ENCODE measurements at places on chromosomes 16 and 17.
A peak's percentile ranks its signal among the peaks of the same experiment; 100 is the strongest.

DNA sequence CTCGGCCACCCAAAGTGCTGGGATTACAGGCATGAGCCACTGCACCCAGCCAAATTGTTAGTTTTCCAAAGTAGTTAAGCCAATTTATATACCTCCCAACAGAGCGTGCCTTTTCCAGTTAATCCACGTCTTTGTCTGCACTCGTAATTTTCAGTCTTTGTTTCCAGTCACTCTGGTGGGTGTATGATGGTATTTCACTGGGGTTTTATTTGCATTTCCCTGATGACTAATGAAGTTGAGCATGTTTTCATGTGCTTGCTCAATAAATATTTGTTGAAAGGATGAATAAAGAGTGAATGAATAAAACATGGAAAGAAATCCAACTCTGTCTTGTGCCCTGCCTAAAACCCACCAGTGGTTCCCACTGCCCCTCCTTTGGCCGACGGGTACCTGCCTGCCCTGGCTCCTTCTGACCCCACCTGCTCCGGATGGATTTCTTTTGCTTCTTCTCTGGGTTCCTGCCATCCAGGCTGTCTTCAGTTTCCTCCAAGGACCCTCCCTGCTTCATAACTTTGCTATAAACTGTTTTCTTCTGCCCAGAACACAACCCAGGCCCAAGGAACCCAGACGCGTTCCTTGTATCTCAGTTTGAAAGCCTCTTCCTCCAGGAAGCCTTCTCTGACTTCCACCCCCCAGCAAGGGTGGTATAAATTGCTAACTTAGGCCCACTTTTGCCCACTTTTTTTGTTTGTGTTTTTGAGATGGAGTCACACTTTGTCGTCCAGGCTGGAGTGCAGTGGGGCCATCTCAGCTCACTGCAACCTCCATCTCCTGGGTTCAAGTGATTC is 3.0 kb upstream of the ABCC1 start:
- DNase-seq = no peak

DNA sequence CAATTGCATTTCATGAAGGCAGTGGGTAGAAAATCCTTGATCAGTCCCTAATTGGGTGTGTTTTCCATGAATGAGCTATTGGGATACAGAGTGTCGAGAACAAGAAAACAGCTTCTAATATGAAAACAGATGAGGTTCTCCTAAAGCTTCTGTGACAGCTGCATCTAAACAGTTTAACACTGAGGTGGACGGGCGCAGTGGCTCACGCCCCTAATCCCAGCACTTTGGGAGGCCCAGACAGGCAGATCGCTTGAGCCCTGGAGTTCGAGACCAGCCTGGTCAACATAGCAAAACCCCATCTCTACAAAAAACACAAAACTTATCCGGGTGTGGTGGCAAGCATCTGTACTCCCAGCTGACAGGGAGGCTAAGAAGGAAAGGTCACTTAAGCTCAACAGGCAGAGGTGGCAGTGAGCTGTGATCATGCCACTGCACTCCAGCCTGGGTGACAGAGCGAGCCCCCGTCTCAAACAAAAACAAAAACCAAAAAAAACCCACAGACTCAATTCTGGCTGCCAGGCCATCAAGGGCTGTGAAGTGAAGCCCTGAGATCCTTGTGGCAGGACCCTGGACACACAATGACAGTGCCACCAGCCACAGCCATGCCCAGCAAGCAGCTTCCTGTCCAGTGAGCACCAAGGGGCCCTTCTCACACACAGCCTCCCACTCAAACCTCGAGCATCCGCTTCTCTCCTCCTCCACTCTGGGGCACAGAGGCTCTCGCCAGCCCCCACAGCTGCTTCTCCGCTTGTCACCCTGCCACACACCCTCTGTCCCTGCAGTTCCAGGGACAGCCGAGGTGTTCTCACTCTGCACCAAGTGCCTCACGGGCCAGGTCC is 44.0 kb downstream of the ANKRD11 start:
- DNase-seq = no peak

- DNase-seq = no peak
Observed at GRCh38 chr17:68612209-68612922, 11.2 kb upstream of the FAM20A start.

GRCh38 chr17:39027455-39028035 is 60.3 kb upstream of the FBXO47 start:
- peak; percentile 48 for DNase-seq

GRCh38 chr16:57846078-57846697 is 43.9 kb upstream of the KIFC3 start:
- no peak for DNase-seq

DNA sequence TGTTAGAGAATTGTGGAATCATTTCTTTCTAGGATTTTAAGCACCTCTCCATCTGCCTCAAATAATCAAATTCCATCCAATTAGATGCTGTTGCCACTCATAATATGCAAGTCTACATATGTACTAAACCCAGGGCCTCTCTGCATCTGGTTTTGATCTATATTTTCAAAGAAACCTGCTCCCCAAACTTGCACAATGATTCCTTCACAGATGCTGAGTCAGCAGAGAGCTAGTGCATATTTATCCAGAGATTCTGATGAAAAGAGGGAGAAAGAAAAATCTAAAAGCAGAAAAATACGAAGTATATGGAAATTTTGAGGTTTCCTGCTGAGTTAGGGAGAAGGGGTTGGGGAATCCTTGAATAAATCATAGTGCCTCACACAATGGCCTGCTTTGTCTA is 235.1 kb upstream of the RBFOX1 start:
- DNase-seq = no peak

- no peak for DNase-seq
Observed at GRCh38 chr16:26816885-26817571, 249.7 kb upstream of the C16orf82 start.

- peak; percentile 69 for DNase-seq
Observed at GRCh38 chr16:56866955-56867830, 2.2 kb downstream of the SLC12A3 start.

Data from SK-N-SH (cell line).